ENCODE measurements at places on chromosomes 1 and 21.
A peak's percentile ranks its signal among the peaks of the same experiment; 100 is the strongest.

- no peak for DNase-seq
These were observed 19.6 kb downstream of the WNT9A start for GRCh38 chr1:227927971-227928741.

DNA sequence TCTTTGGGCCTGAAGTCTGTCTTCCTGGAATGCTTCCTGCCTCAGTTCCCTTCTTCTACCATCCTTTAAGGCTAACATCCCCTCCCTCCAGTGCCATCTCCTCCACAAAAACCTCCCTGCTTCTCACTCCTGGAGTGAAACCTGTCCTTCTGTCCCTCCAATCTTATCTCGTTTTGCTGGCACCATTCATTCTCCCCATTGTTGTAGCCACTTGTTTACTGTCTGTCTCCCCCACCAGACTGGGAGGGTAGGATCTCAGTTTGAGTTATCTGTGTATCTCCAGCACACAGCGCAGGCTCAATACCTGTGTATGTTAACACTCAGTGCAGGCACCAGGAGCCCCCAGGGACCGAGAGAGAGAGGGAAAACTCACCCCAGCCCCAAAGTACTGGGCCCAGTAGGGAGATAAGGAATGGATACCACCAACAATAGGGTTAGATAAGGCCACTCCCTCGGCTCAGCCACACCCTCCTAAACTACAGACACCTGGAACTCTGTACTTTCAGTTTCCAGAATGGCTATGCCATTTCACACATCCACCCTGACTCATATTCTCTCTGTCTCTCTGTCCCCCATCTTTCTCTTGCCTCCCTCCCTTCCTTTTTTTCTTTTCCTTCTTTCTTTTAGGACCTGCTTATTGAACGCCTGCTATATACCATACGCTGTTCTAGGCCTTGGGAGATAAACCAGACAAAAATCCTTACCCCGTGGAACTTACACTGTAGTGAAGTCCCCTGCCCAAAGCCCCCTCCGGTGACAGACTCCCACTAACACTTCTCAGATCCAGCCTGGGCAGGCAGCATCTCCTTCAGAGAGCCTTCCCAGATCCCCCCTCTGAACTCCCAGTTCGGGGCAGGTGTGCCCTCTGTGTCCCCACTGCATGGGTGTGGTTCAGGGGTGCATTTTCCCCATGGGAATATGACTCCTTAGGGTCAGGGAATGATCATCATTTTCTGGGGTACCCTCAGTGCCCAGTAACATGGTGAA, 3.3 kb upstream of the SSBP3 start:
- DNase-seq: peak; percentile 64

GRCh38 chr1:97802011-97802410, 118.8 kb downstream of the DPYD start:
- no peak for DNase-seq

- DNase-seq: no peak
These were observed 43.7 kb downstream of the SLC27A3 start for GRCh38 chr1:153818876-153819275.

DNA sequence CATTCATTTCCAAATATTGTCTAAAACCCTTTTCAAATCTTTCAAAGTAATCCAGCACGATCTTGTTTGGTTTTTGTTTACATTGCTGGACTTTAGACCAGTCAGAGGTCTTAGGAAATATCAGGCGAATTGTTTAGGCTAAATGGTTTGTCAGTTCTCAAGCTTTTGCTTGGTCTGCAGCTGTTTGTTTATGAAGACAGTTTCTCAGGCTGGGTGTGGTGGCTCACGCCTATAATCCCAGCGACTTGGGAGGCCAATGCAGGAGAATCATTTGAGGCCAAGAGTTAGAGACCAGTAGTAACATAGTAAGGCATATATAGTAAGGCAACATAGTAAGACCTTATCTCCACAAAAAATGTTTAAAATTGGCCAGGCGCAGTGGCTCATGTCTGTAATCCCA, 77.5 kb downstream of the DNTTIP2 start:
- no peak for DNase-seq

DNA sequence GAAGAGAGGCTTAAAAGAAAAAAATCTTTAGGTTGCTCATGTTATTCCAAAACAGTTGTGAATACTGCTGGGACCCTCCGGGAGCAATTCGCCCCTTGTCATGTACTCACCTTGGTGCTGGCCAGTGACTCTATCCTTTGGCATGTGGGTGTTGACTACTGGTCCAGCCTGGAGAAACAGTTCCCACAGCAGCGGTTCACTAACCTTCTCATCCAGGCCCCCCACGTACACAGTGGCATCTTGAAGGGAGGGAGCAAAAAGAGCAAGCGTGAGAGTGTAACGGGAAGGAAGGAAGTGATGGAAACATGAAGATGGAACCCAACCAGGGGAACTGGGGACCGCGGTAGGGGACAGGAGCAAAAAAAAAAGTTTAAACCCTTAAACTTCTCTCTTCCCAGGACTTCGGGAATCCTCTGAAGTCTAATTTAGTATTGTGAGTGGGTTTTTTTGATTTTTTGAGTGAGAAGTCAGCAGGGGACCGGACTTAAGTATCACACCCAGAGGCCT, 494 bp downstream of the SF3B4 start:
- DNase-seq: no peak

GRCh38 chr21:31397939-31398338, 53.9 kb upstream of the TIAM1 start:
- DNase-seq: no peak

- DNase-seq: no peak
These were observed 151.7 kb downstream of the PCP4 start for GRCh38 chr21:40018871-40019475.

GRCh38 chr1:110778821-110779220, 94.1 kb upstream of the CD53 start:
- no peak for DNase-seq

DNA sequence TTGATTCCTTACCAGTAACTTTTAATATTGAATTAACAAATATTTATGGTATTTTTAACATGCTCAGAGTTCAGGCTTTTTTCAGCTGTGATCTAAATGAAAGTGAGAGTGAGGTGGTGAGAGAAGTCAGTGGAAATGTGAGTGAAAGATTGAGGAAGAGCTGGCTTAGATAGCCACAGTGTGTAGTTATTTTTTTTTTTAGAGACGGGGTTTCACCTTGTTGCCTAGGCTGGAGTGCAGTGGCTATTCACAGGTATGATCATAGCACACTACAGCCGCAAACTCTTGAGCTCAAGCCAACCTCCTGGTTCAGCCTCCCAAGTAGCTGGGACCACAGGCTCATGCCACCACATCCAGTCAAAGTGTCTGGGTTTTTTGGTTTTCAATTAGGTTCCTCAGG, 10.9 kb downstream of the RNF11 start:
- DNase-seq: peak; percentile 75

GRCh38 chr1:193019442-193020026, 39.6 kb downstream of the UCHL5 start:
- DNase-seq: peak; percentile 14

GRCh38 chr1:159778266-159778665, 2.5 kb upstream of the DUSP23 start:
- DNase-seq: no peak

DNA sequence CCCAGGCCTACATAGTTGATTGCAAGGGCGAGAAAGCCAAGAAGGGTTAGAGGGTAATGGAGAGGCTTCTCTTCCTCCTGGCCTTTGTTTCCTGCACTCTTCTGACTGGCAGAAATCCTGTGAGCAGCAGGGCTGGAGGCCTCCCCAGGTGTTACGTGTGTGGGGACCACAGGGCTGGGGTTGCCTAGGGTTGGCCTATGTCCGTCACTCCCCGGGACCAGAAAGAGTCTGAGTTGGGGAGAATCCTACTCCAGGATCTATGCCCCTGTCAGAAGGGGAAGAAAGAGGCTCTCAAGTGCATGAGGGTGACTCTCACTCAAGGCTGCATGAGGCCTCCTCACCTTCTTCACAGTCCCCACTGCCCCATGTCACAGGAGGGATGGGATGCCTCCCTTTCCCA, 38.5 kb downstream of the IGFN1 start:
- DNase-seq: no peak

DNA sequence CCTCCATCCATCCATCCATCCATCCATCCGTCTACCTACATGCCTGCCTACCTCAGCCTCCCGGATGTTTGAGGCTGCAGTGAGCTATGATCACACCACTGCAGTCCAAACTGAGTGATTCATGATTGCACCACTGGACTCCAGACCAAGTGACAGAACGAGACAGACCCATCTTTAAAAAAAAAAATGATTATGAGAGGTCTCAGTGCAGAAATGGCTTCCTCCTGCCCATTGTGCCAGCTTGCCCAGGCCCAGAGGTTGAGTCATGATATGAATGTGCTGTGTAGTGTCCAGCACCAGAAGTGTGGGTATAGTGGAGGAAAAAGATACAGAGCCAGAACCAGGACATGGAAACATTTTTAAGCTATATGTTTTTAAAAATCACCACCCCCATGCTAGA, 149.9 kb downstream of the KIF26B start:
- no peak for DNase-seq

DNA sequence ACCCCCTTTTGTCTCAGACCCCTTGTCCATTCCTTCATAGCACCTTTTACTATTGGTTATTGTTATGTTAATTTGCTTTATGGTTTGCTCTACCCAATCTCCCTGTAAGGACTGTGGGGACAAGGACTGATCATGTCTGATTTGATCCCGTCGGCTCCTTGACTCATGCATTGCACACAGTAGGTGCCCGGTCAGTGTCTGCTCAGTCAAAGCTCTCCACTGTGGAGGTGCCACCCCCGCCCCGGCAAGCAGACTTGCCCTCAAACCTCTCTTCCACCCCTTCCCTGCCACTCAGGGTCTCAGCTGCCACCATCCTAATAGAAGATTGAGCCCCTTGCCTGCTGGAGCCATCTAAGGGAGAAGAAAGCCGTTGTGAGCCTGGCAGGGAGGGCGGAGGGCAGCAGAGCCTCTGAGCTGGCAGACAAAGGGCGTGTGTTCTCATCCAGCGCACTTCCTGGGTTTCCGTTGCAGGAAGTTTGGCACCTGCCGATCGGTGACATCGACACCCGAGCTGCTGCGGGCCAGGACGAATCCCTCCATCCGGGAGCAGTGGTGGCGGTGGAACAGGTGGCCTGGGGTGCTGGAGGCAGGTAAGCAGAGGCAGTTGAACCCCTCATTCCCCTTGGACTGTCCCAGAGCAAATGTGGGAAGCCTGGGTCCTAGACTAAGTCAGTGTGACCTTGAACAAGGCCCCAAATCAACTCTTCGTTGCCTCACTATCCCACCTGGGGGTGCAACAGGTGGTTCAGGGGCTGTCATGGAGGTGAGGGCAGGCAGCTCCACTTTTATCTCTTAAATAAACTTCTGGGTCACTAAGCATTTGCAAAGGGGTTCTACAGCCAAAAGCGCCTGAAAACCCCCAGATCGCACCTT, 2.2 kb upstream of the FBLIM1 start:
- DNase-seq: no peak

DNA sequence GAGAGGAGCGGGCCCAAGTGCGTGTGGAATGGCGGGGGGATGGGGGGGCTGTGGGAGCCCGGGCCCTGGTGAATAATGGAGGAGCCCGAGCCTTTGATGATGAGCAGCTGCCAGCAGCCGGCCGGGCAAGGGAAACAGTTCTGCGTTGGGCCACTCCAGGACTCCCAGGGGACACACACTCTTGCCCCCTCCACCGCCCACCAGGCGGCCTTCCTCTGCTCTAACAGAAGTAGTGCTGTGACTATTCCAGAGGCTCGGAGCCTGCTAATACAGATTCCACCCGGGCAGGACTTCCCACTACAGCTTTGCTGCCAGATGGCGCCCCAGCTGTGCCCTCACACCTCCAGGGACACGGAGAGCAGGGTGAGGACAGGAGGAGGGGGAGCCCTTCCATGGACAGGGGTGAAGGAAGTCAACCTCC, 48.2 kb upstream of the LRP8 start:
- DNase-seq: no peak

GRCh38 chr1:28882009-28882628, 32.2 kb upstream of the EPB41 start:
- DNase-seq: peak; percentile 77

- no peak for DNase-seq
These were observed 40.7 kb downstream of the SIPA1L2 start for GRCh38 chr1:232589111-232589811.

- no peak for DNase-seq
These were observed 1.5 kb downstream of the CDC7 start for GRCh38 chr1:91501971-91502671.

- DNase-seq: no peak
These were observed 2.4 kb downstream of the TUT4 start for GRCh38 chr1:52550447-52550846.

DNA sequence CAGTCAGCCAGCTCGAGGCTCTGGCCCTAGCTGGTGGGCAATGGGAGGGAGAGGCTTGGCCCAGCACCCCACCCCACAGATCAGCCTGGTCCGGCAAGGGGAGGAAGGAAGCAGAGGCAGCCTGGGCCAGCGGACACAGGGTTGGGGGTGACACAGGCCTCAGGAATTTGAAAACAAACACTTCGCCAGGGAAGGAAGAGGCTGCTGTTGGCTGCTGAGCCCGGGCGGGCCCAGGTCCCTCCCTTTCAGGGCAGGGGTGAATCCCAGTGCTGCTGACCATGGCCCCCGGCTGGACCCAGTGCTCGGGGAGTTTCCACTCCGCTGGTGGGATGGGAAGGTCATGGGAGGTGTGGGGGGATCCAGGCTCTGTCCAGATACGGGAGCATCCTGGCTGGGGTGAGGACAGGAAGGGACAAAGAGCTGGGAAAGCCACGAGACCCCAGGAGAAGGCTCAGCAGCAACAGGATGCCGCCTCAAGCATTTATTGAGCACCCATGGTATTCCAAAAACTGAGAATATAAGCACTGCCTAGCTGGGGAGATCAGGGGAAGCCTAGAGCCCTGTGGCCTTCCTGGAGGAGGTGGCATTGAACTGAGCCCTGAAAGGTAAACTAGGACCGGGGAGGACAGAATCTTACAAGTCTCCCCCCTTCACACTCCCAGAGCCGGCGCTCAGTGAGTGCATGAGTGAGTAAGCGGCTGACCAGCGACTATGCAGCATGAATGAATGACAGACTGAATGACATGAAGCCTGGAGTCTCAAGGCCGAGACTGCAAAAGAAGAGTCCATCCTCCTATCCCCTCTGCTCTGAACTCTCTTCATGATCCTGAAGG, 26.2 kb upstream of the EPHA2 start:
- DNase-seq: no peak

DNA sequence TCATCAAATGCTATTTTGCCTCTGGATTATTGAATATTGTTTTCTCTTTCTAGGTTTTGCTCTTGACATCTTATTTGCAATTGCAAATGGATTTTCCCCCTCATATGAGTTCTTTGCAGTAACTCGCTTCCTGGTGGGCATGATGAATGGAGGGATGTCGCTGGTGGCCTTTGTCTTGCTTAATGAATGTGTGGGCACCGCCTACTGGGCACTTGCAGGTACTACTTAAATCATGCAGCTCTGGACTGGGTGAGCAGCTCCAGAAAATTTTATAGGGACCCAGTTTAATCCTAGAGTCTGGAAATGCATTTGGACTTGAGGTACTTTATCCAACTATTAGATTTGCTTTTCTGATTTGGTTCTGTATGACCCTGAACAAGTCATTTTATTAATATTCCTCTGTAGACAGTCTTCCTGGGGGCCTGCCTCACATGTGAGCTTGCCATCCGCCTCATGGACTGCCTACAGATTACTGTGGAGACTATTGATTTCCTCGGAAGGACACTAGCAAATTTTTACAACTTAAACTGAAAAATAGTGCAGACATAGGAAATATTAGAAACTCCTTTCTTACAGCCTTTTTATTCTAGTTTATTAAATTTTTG, 44.5 kb downstream of the SLC22A15 start:
- peak; percentile 49 for DNase-seq

GRCh38 chr1:27618341-27619082, 14.6 kb upstream of the AHDC1 start:
- DNase-seq: no peak
